Stimulated activated CD8-positive, alpha-beta memory T cell treated with anti-CD3 and anti-CD28 coated beads, Interleukin-7, amount 100 ng/mL, for 1 hour (primary cell): ENCODE measurements at places on chromosomes 2 and 18.

DNA sequence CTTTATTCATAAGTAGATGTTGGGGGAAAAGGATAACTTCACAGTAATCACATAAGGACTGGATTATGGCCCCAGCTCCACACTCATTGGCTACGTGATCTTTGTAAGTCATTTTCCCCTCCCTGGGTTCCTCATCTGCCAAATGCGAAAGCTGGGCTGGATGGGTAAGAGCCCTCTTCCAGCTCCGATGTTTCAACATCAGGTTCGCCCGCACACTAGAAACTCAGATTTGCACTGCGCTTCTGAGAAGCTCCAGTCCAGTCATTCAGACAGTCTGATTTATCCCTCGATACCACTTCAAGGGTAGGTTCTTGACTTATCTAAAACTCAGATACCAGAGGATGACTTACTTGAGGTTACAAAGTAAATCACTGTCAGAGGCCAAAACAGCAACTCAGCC is 31.0 kb upstream of the RMDN2 start:
- no peak for DNase-seq

DNA sequence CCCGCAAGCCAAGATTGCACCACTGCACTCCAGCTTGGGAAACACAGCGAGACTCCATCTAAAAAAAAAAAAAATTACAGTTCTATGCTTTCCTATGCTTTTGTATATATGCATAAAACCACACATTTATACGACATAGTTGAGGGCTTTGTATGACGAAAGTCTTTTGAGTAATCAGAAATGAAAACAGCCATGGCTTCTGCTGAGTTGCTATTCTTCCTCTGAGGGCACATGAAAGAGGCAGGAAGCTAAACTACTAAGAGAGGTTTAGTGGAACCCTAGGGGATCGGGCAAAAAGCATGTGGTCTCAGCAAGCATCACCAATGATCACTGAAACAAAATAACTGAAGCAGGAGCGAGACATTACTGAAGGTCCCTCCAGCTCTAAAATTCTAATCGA is 99.6 kb downstream of the ZAP70 start:
- no peak for DNase-seq

DNA sequence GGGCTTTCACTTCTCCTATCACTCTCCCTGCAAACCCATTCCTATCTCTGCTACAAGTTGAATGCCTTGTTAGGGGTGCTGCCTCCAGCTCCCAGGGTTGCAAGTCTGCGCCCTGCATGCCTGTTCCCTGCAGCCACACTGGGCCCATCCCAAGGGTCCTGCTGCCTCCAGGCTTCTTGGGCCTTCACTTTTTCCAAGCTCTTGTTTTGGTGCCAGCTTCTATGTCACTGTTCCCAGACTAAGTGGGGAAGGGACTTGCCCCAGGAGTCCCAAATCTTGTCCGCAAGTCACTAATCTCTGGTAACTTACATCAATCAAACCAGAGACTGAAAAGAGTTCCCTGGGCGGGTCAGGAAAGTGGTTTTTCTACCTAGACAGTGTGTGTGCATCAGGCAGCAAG is 65.4 kb downstream of the ZCCHC2 start:
- DNase-seq: no peak

DNA sequence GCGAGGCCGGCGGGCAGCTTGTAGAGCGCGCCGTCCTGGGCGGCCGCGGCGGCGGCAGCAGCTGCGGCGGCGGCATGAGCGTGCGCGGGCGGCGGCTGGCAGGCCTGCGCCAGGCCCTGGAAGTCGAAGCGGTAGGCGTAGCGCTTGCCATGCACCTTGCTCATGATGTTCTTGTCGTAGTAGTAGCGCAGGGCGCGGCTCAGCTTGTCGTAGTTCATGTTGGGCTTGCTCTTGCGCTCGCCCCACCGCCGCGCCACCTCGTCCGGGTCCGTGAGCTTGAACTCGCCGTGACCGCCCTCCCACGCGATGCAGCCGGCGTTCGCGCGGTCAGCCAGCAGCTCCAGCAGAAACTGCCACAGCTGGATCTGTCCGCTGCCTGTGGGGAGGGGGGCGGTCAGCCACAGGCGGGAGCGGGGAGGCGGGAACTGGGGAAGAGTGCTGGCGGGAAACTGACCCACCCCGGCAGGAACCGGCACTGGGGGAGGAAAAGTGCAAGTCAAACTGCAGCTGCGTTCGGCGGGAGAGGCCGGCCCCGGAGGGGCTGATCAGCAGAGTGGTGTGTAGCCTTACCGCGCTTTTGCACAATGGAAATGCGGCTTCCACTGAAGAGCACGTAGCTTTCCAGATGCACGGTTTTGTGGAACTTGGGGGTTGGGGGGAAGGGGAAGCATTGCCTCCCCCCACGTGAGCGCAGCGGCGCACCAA is 3.0 kb downstream of the FEV start:
- no peak for DNase-seq

DNA sequence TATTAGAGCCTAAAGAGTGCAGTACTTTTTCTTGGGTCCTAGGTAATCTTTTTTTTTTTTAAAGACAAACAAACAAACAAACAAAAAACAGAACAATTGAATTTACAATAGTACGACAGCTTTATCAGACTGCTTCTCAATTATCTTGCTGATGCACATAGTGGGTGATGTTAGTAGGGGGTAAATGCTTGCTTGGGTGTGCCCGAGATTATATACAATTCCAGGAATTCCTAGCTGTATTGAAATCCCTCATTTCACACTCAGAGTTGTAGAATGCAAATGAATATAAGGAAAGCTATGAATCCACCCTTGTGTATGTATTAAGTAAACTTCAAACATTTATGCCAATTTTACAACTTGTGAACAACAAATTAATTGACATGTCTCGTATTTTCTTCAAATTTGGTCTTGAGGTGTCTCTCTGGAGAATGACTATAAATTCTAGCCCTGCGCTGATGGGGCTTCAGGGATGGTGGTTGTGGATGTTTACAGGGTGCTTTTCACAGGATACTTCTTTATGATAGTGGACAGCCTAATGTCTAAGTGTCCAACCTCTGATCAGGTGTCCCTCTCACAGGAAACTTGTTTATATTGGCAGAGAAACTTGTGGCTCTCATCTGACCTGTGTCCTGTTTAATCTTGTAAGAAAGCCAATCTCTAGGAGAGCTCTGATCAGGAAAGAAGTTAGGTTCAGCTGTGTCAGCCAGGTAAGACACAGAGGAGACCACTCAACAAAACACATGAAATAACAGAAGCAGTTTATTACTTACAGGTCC is 61.9 kb upstream of the SLC39A10 start:
- DNase-seq: no peak

DNA sequence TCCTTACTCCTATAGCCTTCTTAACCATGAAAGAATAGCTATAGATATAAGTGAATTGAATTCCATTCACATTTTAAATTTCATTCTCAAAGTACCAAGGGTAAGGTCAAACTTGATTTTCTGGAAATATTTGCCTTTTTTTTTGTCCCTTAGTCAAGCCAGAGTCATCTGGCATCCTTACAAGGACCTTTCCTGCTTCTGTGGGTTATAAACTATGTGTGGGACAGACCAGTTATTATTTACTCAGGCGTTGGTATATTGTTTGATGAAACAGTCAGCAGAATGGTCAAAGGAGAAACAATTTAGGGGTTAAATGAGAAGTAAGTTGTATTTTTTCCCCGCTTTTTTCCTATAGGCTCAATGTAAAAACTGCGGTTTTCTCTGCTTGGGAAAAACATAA is 1103.2 kb upstream of the ZEB2 start:
- no peak for DNase-seq

DNA sequence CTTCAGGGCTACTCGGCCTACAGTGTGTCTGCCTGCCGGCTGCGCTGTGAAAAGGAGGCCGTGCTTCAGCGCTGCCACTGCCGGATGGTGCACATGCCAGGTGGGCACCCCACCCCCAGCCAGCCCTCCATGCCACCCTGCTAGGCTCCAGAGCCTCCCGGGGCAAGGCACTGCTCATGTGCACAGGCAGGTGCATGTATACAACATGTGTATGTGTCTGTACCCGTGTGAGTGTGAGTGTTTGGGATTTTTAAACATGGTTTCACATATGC is 11.3 kb downstream of the CHPF start:
- DNase-seq: no peak

- no peak for DNase-seq
Observed at GRCh38 chr2:169119851-169120250, 50.5 kb downstream of the DHRS9 start.

DNA sequence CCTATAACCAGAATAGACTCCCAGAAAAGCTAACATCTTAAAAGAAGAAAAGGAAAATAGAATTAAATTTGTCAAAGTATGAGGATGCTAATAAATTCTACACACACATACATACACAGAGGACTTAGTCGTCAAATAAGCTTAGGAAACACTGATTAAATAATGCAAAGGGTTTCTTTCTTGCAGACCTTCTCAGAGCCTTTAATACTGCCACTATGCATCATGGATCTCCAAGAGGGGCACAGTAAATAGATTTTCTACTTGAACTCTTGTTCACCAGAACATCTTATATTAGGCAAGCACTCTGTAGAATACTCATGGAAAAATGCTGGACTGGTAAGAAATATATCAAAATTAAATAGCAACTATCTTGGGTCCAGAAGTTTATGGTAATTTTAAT is 69.4 kb downstream of the ANKRD44 start:
- DNase-seq: no peak

DNA sequence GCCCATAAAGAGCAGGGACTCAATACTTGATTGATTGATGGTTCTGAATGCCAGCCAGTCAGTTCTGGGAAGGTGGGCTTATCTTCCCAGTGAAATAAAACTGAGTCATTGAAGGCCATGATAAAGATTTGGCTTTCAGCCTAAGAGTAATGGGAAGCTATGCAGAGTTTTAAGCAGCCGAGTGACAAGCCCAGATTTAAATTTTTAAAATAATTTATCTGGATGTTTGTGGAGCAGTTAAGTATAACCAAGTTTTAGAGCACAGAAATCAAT is 122.8 kb downstream of the RAPGEF4 start:
- DNase-seq: no peak

GRCh38 chr2:85669549-85669948 is 1.6 kb upstream of the SFTPB start:
- no peak for DNase-seq

DNA sequence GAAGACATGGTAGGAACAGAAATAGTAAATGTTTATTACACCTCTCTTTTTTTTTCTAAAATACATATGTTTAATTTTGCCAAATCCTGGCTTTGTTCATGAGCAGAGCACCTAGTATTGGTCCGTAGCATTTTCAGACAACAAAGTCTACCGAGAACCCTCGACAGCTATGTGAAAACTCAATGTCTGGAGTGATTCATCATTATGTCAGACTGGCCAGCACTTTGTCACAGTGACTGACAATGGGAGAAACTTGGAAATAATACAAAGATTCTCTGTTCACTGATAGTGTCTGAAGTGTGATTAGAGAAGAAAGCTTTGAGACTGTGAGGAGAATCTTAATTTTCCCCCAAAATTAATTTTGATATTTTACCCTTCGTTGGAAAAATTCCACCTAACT is 143.0 kb downstream of the HNMT start:
- DNase-seq: no peak

DNA sequence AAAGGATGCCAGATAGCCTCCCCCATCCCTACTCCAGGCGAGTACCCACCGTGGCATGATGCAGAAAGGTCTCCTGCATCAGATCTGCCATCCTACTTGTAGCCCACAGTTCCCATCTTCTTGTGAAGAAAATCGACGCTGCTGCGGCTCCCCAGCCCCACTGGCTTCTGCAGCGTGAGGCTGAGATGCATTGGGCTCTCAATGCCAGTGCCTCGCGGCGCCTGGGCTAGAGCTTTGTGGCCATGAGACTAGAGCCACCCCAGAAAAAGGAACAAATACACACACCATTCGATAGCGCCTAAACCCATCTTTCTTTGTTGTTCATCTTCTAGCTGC is 2.8 kb downstream of the NOL4 start:
- no peak for DNase-seq

- no peak for DNase-seq
Observed at GRCh38 chr2:68027959-68028358, 34.8 kb downstream of the C1D start.

DNA sequence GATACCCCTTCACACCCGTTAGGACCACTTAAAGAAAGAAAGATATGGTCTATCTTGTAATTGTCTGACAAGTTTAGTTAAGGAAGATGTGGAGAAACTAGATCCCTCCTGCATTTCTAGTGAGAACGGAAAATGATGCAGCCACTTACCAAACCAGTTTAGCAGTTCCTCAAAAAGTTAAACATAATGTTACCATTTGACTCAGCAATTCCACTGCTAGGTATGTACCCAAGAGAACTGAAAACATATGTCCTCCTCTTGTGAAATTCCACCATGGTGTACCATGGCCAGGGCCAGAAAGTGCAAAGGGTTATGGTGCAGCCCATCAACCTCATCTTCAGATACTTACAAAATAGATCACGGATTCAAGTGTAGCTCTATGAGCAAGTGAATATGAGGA is 79.0 kb upstream of the ID2 start:
- no peak for DNase-seq

DNA sequence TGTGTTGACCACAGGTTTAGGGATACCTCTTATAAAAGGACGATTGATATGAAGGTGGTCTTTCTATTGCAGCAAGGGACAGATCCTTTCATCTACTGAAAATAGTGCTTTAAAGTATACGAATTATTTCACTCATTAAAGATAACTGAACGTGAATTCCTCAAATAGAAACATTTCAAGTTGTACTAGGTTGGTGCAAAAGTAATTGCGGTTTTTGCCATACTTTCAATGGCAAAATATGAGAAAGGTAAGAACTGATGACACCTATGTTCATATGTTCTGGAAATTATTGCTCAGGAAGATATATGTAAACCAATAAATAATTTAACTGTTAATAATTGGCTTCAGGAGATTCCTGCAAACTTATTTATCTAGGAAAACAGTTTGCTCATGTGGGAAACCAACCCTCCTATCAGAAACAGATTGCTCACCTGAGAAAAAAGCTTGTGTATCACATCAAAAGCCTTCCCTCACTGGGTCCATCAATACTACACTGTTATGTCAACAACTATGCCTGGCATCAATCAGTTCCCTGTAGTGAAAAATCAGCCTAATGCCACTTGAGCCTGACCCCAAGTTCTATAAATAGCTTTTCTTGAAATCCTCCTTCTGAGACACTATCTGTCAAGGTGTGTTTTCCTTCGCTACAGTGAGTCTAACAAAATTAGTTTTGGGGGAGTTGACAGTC is 81.5 kb upstream of the ACSL3 start:
- DNase-seq: no peak

DNA sequence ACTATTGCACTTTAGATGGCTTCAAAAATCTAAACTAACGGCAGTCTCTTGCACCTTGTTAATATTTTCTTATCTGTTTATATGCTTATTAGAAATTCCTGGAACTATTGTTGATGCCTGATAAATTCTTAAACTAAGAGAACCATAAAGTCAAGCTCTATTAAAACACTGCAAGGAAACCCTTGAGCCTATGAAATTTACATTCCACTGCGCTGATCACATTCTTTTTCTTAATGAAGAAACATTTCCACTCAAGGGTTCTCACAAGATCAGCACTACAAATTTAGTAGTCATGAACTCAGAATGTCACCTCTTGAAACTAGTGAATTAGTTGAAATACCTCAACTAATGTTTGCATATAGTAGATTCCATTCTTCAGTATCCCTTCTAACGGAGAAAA is 331.8 kb upstream of the SLC8A1 start:
- no peak for DNase-seq
